Stimulated activated CD4-positive, alpha-beta T cell treated with anti-CD3 and anti-CD28 coated beads, Interleukin-4, amount 100 ng/mL, for 48 hours (primary cell): ENCODE measurements at places on chromosomes 16 and 17.

- DNase-seq: no peak
Observed at GRCh38 chr16:48632137-48632774, 22.3 kb upstream of the N4BP1 start.

- DNase-seq: no peak
Observed at GRCh38 chr16:68197250-68197649, 38.7 kb downstream of the ESRP2 start.

DNA sequence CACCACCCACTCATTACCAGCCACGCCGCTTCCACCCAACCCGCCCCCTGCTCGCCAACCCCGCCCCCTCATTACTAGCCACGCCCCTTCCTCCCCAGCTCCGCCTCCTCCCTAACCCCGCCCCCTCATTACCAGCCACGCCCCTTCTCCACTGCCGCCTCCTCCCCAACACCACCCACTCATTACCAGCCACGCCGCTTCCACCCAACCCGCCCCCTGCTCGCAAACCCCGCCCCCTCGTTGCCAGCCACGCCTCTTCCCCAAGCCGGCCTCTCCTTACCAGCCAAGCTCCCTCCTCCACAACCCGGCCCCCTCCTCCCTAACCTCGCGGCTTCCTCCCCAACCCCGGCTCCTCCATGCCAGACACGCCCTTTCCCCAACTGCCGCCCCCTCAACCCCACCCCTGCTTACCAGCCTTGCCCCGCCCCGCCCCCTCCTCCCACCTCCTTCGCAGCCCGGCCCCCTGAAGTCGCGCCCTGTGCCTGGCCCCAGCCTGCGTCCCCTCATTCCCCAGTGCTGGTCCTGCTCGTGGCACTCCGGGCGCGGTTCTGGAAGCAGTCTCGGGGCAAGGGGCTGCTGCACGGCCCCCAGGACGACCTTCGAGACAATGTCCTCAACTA is 7.3 kb downstream of the SLC22A31 start:
- DNase-seq: no peak

- DNase-seq: no peak
Observed at GRCh38 chr16:77353587-77354263, 81.1 kb downstream of the ADAMTS18 start.

- DNase-seq: no peak
Observed at GRCh38 chr17:29614349-29615047, 8.2 kb downstream of the CORO6 start.

- no peak for DNase-seq
Observed at GRCh38 chr17:48006936-48007709, 30.5 kb downstream of the COPZ2 start.

- DNase-seq: no peak
Observed at GRCh38 chr16:26795184-26795583, 271.5 kb upstream of the C16orf82 start.
